ENCODE measurements at places on chromosomes 4 and X. TPM values are rescaled to one million over a fixed set of nuclear protein-coding genes. Genes with fewer than 3 reads are reported as not detected.

The SPANXB1 gene
- total RNA-seq, result not detected

The INPP4B gene
- 8.2 TPM for total RNA-seq

The TLR6 gene
- total RNA-seq, result 1.2 TPM

The ABCG2 gene
- 21.6 TPM for total RNA-seq

The FANCB gene
- total RNA-seq, result 17.5 TPM

The ANK2 gene
- total RNA-seq, result 477 TPM

The BEX1 gene
- 127 TPM for total RNA-seq

The CCDC160 gene
- total RNA-seq, result 2.0 TPM

The VEGFD gene
- not detected for total RNA-seq

The NXF2B gene
- not detected for total RNA-seq

The MAGEE2 gene
- total RNA-seq, result 4.9 TPM

The ARAP2 gene
- 57.1 TPM for total RNA-seq

The SSX1 gene
- not detected for total RNA-seq

The ACOX3 gene
- total RNA-seq, result 26.1 TPM

The XK gene
- total RNA-seq, result 3.7 TPM

The TMA16 gene
- 15.9 TPM for total RNA-seq

The CFAP99 gene
- total RNA-seq, result not detected

The AFF2 gene
- 313 TPM for total RNA-seq

The PROM1 gene
- 87.6 TPM for total RNA-seq

The ASB12 gene
- total RNA-seq, result 0.41 TPM

The NALF2 gene
- 2.0 TPM for total RNA-seq

The NHSL2 gene
- 0.82 TPM for total RNA-seq

The FATE1 gene
- not detected for total RNA-seq

The GABRA4 gene
- total RNA-seq, result 24.5 TPM

The ARMCX1 gene
- 120 TPM for total RNA-seq

The TRO gene
- 78.3 TPM for total RNA-seq

The DOK7 gene
- under 0.01 TPM for total RNA-seq

The DRD5 gene
- total RNA-seq, result 2.0 TPM

The ADH1A gene
- total RNA-seq, result not detected

The IRS4 gene
- 1.2 TPM for total RNA-seq

The FAM53A gene
- total RNA-seq, result 0.82 TPM
